ENCODE measurements at places on chromosomes 6 and 20.

DNA sequence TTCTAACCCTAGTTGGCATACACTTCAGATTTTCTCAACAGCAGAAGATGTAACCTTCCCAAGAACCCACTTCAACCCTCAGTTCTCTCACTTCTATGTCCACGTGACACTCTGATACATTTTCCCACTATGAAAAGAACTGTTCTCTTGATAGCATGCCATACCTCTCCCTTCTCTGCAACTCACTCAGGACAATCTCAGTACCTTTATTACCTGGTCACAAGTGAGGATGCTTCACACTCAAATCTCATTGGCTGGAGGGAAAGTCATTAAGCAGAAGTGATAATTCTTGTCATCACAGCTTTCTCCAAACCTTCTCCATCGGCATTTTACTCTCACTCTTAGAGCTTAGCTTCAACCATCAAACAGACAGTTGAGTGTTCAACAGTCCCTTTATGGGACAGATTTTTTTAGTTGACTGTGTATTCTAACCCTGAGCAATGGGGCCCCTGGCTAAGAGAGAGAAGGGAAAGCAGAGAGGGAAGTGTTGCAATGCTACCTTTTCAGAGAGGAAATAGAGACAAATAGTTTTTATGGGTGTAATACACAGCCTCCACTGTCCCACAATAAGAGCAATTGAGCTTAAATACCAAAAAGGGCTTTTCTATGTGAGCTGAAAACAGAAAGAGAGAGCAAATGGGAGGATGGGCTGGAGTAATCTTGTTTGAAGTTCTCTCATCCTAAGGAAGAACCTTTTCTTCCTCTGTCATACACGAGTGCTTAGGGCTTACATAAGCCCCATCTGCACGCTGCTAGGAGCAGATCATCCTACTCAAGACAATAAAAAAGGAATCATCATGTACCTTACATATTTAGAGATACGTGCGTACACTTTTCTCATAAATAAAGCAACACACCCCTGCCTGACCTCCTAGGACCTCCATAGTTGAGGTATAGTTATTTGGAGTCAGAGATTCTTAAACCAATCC lies 16.0 kb downstream of the HLA-DPA1 start:
- no peak for DNase-seq

DNA sequence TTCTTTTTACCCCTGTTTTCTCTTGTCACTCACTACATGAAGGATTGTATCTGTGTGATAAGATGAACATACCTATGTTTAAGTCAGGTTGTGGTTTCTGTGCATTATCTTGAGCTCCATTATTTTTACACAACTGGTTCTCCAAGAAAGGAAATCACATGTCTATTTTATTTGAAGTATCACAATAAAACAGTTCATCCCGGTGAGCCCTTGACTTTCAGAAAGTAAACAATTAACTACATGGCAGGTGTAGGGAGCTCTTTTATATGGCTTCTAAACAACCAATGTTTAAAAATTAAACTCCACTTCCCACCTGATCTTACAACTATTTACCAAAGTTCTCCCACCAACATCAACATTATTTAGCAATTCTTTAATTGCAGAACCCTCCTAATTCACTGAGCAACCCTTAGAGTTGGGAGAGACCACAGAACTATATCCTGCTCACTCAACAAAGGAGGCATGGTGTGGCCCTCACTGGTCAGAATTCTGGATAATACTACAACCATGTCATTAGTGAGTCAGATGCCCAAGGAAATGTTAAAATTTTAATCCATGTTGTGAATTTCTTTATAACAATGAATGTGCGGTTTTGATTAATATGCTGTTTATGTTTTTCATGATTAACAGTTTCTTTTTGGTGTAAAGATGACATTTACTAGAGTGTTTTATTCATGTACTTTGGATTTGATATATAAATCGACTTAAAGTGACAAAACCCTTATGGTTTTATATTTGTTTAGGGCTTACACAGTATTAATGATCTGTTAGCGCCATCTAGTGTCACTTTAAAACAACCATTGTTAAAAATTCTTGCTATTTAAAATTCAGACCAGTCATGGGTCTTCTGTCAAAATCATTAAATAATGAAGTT lies 50.0 kb upstream of the SCGN start:
- DNase-seq, result peak; percentile 16

- no peak for DNase-seq
These were observed 6.2 kb upstream of the SOX4 start for GRCh38 chr6:21587179-21587960.

DNA sequence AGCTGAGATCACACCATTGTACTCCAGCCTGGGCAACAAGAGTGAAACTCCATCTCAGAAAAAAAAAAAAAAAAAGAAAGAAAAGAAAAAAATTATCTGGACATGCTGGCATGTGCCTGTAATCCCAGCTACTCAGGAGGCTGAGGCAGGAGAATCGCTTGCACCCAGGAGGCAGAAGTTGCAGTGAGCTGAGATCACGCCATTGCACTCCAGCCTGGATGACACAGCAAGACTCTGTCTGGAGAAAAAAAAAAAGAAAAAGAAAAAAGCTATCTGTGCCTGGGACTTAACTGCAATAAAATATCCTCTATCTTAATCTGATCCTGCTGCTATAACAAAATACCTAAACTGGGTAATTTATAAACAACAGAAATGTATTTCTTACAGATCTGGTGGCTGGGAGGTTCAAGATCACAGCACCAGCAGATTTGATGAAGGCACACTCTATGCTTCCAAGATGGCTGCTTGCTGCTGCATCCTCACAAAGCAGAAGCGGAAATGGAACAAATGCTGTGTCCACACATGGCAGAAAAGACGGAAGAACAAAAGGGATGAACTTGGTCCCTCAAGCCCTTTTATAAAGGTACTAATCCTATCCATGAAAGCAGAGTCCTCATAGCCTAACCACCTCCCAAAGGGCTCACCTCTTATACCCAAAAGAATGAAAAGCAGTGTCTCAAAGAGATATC lies 273.3 kb upstream of the JARID2 start:
- no peak for DNase-seq

DNA sequence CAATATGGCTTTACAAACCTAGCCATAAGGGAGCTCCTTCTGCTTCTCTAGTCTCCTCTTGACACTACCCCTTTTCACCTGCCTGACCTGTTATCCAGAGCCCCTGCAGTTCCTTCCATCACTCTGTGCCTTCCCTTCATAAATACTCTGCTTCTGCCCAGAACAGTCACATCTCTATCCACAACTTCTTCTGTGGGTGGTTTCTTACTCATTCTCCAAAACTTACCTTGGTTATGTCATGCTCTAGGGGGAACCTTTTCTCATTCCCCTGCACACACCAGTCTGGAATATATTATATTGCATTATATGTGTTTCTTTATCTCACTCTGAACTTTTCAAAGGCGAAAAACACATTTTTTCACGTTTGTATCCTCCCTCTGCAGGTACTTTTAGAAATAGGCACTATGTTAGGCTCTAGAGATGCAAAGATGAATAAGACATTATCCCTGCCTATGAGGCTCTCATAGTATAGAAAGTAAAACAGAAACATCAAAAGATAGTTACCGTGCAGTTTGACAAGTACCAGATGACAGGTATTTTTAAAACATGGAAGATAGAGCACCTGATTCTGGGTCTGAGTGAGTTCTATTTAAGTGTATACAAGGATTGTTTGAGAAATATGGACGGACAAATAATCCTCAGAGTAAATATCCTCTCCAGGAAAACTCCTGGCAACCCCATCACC lies 51.5 kb downstream of the AIG1 start:
- DNase-seq, result no peak

DNA sequence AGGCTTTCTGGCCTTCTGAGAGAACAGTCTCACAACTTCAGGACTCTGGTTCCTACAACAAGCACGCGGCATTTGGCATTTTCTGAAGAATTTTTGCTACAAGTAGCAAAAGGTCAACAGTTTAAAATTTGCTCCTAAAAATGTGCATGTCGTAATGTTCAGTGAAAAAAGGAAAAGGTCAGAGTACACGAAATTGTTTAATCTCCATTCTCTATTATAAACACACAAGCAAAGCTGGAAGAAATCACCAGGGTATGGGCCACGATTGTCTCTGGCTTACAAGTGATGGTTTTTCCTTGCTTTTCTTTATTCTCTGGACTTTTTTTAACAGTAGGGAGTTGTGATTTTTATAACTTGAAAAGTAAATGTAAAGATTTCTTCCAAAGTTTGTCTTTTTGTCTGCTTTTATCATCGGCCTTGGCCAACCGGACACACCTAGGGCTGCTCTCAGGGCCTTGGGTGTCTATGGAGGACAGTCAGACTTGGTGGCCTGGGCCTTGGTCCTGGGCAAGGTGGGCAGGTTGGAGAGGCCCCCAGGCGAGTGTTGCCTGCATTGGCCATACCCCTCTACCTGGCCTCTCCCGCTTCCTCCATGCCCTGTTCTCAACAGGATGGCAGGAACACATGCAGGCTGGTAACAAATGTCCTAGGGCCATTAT lies 32.4 kb downstream of the PLEKHG1 start:
- DNase-seq, result no peak

- DNase-seq, result no peak
These were observed 781.0 kb upstream of the ADGRB3 start for GRCh38 chr6:67854098-67854497.

GRCh38 chr6:167917551-167918154 lies 79.8 kb upstream of the KIF25 start:
- no peak for DNase-seq

GRCh38 chr6:124738482-124738881 lies 223.8 kb upstream of the RNF217 start:
- DNase-seq, result no peak

DNA sequence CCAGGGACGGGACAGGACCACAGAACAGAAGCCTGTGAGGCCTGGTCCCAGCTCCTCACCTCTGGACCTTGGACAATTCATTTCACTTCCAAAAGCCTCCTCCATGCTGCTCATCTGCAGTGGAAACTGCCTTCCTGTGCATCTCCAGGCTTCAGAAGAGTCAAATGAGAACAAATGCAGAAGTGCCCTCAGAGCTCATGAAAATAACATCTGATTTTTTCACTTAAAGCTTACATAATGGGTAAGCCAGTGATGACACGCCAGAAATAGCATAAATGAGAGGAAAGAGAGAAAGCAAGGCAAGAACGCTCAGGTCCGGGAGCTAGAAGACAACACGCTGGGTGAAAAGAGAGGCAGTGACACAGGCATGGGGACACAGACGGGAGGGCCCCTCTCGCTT lies 7.9 kb downstream of the CNKSR3 start:
- no peak for DNase-seq

DNA sequence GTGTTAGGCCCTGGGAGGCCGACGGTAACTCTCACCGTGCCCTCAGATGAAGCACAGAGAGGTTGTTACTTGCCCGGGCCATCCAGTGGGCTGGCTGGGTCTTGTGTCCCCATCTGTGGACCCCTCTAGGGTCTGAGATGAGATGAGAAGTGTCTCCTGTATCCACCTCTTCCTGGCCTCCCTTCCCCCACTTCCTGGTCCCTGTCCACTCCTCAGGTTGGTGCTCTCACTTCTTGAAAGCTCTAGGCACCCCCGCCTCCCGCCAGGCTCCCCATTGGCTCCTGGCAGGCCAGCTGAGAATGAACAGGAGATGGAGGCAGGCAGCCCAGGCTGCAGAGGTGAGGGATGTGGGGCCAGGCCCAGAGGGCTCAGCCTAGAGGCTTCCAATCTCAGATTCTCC lies 1.5 kb downstream of the MMP24OS start:
- no peak for DNase-seq

DNA sequence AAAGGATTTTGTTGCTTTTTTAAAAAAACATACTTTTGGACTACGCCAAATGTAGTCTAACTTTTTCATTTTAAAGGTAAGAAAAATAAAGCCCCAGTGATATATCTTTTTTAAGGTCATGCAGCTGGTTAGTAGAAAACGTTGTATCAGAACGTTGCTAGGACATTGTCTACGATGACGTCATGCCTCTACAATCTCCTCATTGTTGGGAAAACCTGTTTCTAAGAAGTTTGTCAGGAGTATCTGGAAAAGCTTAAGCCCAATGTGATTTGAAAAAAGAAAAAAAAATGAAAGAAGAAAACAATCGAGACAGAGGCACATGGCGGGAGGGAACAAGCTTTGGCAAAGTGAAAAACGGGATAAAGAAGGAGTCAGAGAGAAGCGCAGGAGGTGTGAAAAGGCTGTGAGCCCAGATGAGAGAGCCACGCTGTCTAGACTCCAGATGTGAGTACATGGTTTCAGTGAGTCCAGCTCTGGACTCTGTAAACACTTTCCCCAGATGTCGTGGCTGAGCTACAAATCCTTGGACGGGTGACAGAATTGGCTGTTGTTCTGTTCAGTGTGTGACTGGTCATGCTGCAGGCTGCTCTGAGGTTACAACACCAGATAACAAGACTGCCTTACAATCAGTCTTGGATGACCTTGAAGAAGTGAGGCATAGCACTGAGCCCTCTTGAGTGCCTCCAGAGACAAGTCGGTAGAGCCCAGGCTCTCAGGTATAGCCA lies 656.7 kb upstream of the ID4 start:
- DNase-seq, result no peak

DNA sequence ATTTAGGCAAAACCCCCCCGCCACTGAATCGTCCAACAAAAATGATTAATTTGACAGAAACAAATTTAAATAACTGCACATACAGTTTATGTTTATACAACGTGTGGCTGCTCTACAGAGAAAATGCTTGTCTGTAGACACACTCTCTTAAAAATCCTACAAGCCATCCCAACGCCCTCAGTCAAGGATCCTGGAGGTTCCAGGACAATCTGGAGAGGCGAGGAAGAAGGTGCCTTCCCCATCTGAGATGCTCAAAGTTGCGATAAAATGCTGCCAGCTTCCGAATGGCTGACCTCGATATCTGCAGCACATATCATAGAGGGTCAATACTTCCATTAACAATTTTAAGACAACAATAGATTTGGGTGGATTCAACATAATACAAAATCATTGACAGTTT lies 25.3 kb downstream of the ZNF217 start:
- DNase-seq, result no peak

- DNase-seq, result no peak
These were observed 418.5 kb upstream of the BTBD3 start for GRCh38 chr20:11499101-11499634.

GRCh38 chr6:56745971-56746370 lies 103.3 kb upstream of the DST start:
- DNase-seq, result no peak

- no peak for DNase-seq
These were observed 69.4 kb downstream of the GFOD1 start for GRCh38 chr6:13417954-13418353.

DNA sequence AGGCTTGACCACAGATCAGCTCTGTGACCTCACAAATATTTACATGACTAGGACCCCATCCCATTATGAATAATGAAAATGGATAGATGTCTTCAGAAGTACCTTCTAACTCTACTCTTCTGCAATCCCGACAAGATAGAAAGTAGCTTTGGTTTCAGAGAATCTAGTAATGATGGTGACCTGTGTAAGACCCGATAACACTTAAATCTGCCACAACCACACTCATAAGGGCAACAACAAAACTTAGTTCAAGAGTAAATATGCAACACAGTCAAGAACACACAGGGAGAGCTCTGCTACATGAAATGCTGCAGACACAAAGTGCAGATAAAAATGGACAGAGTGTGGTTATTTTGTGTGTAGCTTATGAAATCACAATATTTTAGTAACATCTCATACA lies 9.6 kb downstream of the CHD6 start:
- no peak for DNase-seq

- no peak for DNase-seq
These were observed 3.9 kb upstream of the PHF20 start for GRCh38 chr20:35767683-35768481.
